ENCODE measurements at places on chromosomes 6 and 20.
A peak's percentile ranks its signal among the peaks of the same experiment; 100 is the strongest.

- DNase-seq, result no peak
Measured at GRCh38 chr20:32534661-32535240, 50.4 kb downstream of the NOL4L start.

DNA sequence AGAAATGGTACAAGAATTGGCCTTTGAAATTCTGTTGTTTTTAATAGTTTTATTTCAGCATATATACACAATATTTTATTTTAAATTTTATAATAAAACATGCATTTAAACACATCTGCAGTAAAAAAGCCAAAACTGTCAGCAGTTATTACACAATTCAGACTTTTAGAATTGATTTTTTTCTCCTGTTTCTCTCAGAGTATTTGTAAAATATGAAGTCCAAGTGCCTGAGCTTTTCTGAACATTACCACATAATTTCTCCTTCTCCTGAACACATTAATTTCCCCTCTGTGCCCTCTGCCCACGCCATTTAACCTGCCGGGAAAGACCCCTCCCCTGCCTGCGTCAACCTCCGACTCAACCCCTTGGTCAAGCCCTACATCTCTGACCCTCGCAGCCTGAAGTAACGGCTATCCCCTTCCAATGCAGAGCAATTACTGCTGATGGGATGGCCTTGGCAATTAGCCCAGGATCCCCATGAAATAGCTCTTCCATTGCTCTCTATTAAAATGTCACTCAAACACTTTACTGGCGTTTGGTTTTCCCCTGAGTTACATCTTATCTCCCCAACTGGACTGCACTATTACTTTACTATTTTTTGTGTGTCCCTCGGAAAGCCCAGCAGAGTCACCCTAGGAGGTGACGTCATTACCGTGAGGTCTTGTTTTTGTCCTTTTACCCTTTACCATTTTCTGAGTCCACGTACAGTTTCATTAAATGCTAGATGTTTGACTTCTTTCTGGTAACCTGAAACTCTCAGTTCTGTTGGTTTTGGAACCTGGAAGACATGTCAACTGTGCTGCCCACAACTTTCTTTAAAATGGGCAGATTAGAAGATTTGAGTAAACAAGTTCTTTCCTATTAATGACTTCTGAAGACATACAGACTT, 146.7 kb upstream of the TAB2 start:
- DNase-seq, result no peak

- DNase-seq, result no peak
Measured at GRCh38 chr6:79430913-79431536, 106.2 kb downstream of the LCA5 start.

DNA sequence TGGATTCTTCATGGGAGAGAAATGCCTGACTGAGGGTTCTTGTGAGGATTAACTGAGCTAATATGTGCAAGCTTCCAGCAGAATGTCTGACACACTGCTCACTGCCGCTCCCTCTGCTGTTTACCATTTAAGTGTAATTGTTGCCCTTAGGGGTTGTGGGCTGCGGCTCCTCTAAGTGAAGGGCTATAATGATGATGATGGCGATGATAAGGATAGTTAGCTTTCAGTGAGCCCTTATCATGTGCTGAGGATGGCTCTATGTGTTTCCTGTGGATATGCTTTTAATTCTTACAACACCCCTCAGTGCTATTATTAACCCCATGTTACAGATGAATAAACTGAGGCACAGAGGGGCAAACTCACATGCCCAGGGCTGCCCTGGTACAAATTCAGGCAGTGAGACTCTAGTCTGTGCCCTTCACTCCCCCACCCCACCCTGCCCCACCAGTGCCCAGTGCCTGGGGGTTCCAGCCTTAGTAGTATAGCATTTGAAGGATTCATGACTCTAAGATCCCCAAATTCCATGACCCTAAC, 33.4 kb downstream of the TGM2 start:
- DNase-seq, result no peak

DNA sequence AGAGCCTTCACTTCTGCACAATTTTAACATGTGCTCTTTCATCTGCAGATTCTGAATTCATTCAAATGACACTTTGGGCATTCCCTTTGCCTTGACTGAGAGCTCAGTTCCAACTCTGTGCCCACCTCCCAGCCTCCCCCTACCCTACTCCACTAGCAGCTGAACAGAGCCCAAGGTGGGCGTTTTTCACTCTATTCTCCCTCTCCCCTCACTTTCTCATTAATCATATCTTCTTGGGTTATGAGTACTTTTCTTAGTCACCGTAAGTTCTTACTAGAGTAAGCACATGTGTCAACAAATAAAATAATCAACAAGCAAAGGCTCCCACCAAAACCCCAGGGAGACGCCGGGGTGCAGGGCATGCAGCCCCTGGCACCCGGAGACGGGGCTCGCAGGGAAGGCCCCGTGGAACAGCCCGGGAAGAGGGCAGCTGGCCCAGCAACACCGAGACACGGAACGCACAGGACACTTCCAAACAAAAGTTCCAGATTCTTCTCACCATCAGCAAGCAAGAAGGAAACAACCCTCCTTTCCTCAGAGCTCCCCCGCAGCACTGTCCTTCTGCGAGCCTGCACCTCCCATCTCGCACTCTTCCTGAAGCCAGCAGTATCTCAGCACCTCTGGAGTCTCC, 34.1 kb downstream of the TAF4 start:
- no peak for DNase-seq

GRCh38 chr6:80679992-80680391, 573.5 kb downstream of the BCKDHB start:
- no peak for DNase-seq

GRCh38 chr6:22071270-22072041, 225.4 kb downstream of the PRL start:
- DNase-seq, result peak; percentile 39

DNA sequence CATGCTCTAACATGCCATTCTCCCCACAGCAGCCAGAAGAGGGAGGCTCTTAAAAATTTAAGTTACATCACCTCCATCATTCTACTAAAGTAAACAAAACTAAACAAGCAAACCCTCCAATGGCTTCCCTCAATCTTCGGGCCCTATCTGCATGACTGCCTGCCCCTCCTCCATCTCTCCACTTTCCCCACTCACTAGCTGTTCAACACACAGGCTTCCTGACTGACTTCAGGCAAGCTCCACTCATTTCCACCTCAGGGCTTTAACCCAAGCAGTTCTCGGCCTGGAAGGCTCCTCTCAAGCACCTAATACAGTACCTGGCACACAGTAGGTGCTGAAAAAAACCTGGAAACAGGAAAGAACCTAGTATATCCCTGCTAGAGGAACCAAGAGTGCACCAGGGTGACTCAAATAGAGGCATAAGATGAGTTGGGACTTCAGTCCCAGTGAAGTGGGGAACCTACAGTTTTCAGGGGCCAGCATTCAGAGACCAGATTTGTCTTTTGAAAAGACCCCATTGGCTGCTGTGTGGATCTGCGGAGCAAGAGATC, 2.8 kb downstream of the AHCY start:
- no peak for DNase-seq

- DNase-seq, result no peak
Measured at GRCh38 chr20:415820-416322, 7.8 kb downstream of the RBCK1 start.

GRCh38 chr20:34965051-34965450, 9.4 kb downstream of the MYH7B start:
- no peak for DNase-seq

DNA sequence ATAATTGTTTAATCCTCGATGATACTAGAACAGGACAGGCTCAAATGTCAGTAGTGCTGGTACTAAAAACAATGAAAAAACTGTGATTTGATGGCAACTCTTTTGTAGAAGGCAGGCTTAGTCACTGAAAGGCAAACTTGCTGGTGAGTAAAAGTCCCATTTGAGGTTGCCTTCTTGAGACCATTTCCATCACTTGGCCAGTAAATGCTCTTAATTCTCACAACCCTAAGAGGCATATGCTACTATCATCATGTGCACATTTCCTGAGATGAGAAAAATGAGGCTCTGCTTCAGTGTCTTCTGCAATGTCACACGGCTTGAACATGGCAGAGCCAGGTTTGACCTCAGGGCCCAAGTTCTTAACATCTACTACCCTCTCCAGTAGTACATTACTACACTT, 9.9 kb downstream of the AKIRIN2 start:
- no peak for DNase-seq

DNA sequence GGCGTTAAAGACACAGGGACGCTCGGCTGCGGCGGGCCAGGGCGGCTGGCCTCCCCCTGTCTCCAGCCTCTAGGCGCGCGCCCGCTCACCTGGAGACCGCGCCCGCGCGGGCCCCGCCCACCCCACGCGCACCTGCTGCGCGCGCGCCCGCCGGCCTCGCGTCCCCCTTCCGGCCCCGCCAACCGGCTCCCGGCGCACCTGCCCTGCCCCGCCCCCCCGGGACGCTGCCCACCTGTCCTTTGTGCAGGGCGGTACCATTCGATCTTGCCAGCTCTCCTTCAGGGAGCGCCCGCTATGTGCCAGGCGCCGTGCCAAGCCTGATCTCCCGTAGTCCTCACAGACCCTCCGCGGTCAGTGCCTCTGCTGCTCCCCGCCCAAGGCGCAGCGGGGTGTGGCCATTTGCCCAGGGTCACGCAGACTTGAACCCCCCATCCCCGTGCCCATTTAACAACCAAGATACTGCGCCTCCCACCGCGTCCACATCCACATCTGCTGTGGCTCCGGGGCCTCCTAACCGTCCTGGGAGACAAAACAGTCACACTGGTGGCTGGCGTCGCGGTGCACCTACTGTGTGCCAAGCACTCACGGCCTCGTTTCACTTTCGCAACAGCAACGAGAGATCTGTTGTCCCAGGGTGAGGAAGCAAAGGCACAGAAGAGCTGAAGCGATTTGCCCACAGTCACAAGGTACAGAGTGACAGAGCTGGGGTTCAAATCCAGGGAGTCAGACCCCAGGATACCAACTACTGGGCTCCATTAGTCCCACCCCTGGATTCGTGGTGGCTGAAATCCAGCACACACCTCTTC, 48.1 kb downstream of the NOL4L start:
- DNase-seq, result no peak

- DNase-seq, result no peak
Measured at GRCh38 chr6:71599359-71599758, 287.0 kb upstream of the RIMS1 start.

DNA sequence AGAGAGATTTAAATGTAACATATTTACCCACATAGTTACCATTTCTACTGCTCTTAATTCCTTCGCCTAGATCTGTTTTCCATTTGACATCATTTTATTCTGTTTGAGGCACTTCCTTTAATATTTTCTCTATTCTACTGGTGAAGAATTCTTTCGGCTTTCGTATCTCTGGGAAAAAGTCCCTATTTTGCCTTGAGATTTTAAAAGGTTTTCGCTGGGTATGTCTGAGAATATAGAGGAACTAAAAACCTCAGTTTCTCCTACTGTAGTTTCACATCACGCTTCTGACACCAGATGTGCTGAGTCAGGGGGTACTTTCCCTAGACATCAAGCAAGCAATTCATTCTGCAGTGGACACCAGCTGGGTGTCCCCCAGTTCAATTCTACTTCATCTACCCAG, 61.7 kb downstream of the E2F3 start:
- DNase-seq, result no peak

GRCh38 chr6:73560853-73561407, 40.1 kb upstream of the EEF1A1 start:
- no peak for DNase-seq

DNA sequence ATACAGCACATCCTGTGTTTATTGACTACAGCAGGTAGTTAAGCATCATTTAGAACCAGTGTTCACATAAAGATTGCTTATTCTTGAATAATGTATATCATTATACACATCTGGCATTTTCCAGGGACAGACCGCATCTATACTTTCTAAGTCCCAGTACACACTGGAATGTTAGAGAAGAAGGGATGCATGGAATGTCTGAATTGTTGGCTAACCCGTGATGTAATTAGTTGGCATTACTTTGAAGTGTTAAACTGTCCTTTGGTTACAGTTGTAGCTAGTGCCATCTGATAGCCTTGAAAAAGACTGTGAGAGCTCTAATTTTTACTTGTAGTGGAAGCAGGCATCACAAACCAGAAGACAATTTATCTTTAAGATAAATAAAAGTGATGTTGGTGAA, 29.8 kb upstream of the MCHR2 start:
- no peak for DNase-seq

DNA sequence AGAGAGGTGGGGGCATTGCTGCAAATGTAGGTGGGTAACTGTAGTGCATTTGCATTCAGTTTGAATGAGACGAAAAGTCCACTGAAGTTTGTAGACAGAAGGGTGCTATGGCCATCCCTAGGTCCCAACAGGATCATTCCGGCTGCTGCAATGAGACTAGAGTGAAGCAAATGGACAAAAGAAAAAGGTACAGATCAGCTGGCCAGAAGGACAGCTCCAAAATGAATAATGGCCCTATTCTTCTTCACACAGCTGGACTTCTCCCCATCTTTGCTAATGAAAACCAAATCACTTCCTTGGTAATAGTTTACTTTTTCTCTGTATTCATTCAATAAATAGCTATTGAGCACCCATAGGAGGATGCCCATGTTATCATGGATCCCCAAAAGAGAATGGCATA, 56.4 kb upstream of the TPD52L1 start:
- DNase-seq, result no peak

DNA sequence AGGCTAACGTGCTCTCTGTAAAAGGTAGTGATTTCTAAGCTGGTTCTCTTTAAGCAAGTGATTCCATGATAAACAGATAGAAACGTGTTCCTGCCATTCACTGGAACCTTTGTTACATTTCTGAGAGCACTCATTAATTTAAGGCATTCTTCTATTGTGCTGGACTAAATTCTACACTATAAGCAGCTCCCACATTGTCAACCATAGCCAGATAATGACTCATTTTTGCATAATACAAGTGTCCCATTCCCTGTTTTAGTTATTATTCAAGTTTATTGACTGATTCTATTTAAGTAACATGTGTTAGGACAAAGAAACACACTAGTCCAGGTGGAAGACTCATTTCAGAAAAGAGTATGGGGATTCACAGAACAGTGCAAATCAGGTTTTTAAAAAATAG, 13.5 kb upstream of the XRN2 start:
- no peak for DNase-seq

- DNase-seq, result peak; percentile 38
Measured at GRCh38 chr20:10447028-10447427, 11.9 kb downstream of the SLX4IP start.

- no peak for DNase-seq
Measured at GRCh38 chr6:37311741-37312473, 41.9 kb upstream of the RNF8 start.

DNA sequence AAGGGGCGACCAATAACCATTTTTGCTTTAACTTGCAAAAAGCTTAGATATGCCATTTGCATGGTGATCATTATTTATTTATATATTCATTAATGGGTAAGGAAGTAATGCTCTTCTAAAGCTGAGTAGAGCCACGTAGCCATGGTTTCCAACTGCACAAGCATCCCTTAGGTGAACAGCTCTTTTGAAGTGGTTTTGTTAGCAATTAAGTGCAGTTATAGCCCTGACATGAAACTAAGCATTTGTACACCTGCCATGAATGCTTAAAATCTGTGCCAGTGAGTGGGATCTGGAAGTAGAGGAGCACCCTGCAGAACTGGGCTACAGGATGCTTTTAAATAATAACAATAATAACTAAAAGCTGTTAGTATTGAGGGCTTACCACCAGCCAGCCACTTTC, 19.1 kb downstream of the TRAF3IP2 start:
- DNase-seq, result no peak

- DNase-seq, result no peak
Measured at GRCh38 chr6:168307695-168308021, 11.9 kb downstream of the DACT2 start.

- DNase-seq, result no peak
Measured at GRCh38 chr6:20197251-20197650, 15.0 kb downstream of the MBOAT1 start.

- no peak for DNase-seq
Measured at GRCh38 chr6:132780770-132781371, 17.6 kb downstream of the SLC18B1 start.

- DNase-seq, result no peak
Measured at GRCh38 chr6:5632348-5632935, 371.1 kb downstream of the FARS2 start.
